ENCODE measurements at places on chromosomes 5 and 9.

DNA sequence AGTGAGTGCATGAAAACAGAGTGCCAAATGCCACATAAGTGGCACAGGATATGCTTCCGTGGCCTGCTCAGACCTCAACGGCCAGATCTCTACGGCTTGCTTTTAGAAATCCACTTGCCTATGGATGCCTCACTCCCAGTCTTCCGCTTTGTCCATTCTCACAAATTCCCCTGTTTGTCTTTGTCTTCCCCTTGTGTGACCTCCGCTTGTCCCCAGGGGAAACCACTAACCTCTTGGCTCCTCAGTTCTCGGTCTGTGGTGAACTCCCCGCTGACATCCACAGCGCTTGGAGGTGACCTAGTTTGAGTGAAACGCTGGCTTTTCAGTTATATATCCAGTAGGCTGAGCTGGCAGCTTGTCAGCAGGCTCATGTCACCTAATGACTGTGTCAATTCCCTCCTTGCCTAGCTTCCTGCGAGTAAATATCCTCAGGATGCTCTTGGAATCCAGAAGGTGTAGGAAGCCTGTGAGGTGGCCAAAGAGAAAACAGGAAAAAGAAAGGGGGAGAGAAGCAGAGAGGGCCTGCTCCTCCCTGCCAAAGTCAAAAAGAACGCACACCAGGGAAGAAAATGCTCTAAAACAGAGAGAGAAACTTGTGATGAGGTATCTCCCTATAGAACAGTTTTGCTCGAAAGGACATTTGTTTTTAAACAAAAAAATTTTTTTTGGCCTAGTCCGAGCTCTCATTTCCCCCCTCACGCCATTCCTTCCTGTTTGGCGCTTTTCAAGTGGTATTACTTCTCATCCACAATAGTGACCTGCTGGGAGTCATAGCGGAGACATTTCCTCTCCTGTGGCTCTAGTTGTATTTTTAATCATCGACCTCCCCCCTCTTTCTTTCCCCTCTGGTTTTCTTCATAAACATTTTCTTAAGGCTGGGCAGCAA lies 101.6 kb upstream of the SPRY4 start:
- peaks cover 5% of the 10 kb centered on the region for H3K4me1 ChIP-seq
- H3K27me3 ChIP-seq = no peaks in the 10 kb centered on the region
- no peak for DNase-seq
- no peaks in the 10 kb centered on the region for H3K36me3 ChIP-seq
- no peak overlapping the region for H3K4me3 ChIP-seq

- no peaks in the 10 kb centered on the region for H3K36me3 ChIP-seq
- DNase-seq = no peak
- H3K27ac ChIP-seq = no peak overlapping the region
Measured at GRCh38 chr9:120894321-120895148, 17.5 kb upstream of the PHF19 start.

- peaks cover 8% of the 10 kb centered on the region for H3K27me3 ChIP-seq
- H3K4me1 ChIP-seq = peaks cover 8% of the 10 kb centered on the region
- H3K4me3 ChIP-seq = no peak overlapping the region
- DNase-seq = no peak
- H3K36me3 ChIP-seq = no peaks in the 10 kb centered on the region
- no peak overlapping the region for H3K27ac ChIP-seq
Measured at GRCh38 chr9:114824110-114824509, 18.3 kb upstream of the TNFSF15 start.

DNA sequence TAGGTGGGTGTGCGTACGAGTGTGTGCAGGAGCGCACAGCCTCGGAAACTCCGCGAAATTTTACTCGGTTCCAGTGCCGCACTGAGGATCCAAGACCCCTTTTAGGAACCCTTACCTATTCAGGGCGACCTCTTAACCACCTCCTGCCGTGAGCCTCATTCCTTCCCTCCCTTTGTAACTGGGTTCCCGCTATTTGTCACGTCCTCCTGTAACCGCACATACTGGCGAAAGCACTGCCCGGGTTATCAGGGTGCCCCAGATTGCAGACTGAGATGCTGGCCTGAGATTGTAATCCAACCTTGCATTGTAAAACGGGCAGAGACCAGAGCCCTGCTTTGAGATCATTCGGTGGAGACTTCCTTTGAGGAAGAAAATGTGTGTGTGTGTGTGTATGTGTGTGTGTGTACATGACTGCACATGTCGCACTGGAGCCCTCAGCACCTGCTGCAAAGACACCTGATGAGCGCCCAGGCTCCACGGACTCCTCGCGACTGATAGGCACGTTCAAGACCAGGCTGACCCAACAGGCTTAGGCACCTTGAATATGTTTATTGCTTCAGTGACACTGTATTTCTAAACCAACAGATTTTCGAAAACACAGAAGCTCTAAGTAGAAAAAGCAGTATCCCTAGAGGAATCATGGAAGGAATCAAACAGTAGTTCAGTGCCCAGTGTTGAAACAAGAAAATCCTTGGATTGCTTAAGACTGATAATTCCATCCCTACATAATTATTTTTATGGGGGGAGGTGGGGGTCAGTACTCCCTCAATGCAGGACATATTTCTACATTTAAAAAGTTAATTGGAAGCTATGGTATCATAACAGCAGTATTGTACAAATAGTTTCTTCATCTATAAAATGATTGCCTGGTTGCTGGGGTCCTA lies 86.5 kb upstream of the TNFAIP8 start:
- H3K27me3 ChIP-seq = no peaks in the 10 kb centered on the region
- peak; percentile 51 for DNase-seq
- H3K27ac ChIP-seq = peak overlapping the region; percentile 65
- peaks cover 53% of the 10 kb centered on the region for H3K4me1 ChIP-seq
- peak overlapping the region; percentile 83 for H3K4me3 ChIP-seq
- peaks cover 22% of the 10 kb centered on the region for H3K36me3 ChIP-seq

GRCh38 chr5:136062366-136063274 lies 33.8 kb downstream of the TGFBI start:
- peak; percentile 55 for DNase-seq
- H3K27me3 ChIP-seq = no peaks in the 10 kb centered on the region
- H3K4me1 ChIP-seq = peaks cover 28% of the 10 kb centered on the region
- H3K27ac ChIP-seq = no peak overlapping the region

GRCh38 chr9:122444041-122444733 lies 33.5 kb downstream of the OR1J1 start:
- peaks cover 74% of the 10 kb centered on the region for H3K27me3 ChIP-seq
- H3K4me1 ChIP-seq = no peaks in the 10 kb centered on the region
- no peak for DNase-seq
- no peaks in the 10 kb centered on the region for H3K36me3 ChIP-seq

DNA sequence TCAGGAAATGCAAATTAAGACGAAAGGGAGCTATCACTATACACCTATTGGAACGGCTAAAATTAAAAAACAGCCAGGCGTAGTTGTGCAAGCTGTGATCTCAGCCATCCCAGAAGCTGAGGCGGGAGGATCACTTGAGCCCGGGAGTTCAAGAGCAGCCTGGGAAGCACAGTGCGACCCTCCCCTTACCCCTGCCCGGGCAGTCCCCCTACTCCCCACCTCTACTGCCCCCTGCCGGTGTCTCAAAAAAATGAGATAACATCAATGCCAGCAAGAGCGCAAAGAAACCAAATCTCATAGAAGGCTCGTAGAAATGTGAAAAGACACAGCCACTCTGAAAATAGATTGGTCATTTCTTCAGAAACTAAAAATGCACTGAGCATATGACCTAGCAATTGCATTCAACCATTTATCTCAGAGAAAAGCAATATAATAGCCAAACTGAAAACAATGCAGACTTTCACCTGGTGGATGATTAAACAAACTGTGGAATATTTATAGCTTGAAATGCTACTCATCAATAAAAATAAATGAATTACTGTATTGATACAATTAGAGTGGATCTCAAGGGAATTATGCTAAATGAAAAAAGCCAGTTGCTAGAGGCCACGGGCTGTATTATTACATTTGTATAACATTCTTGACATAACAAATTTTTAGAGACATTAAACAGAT lies 20.6 kb downstream of the OR2V2 start:
- H3K27ac ChIP-seq = no peak overlapping the region
- peaks cover 44% of the 10 kb centered on the region for H3K4me1 ChIP-seq
- H3K4me3 ChIP-seq = no peak overlapping the region
- peaks cover 50% of the 10 kb centered on the region for H3K27me3 ChIP-seq

- DNase-seq = no peak
- H3K27me3 ChIP-seq = no peaks in the 10 kb centered on the region
- H3K4me3 ChIP-seq = no peak overlapping the region
- H3K4me1 ChIP-seq = no peaks in the 10 kb centered on the region
- H3K27ac ChIP-seq = no peak overlapping the region
- H3K36me3 ChIP-seq = peaks cover 20% of the 10 kb centered on the region
Measured at GRCh38 chr9:21906881-21907280, 87.3 kb downstream of the CDKN2A start.

GRCh38 chr5:1011226-1011631 lies 2.6 kb downstream of the NKD2 start:
- H3K4me3 ChIP-seq = no peak overlapping the region
- H3K4me1 ChIP-seq = peaks cover 17% of the 10 kb centered on the region
- no peak overlapping the region for H3K27ac ChIP-seq
- peaks cover 5% of the 10 kb centered on the region for H3K36me3 ChIP-seq
- peaks cover 72% of the 10 kb centered on the region for H3K27me3 ChIP-seq

DNA sequence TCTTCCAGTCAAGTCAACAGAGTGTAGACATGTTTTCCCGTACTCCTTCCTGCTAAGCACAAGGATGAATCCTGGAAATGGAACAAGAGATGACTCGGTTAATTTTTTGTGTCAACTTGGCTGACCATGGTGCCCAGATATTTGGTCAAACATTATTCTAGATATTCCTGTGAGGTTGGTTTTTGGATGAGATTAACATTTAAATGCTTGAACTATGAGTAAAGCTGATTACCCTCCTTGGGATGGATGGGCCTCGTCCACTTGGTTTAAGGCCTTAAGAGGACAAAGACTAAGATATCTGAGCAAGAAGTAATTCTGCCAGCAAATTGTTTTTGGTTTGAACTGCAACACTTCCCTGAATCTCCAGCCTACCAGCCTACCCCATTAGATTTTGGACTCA lies 338.1 kb upstream of the MSX2 start:
- DNase-seq = no peak
- H3K4me1 ChIP-seq = peaks cover 33% of the 10 kb centered on the region
- H3K27me3 ChIP-seq = no peaks in the 10 kb centered on the region
- no peak overlapping the region for H3K27ac ChIP-seq

DNA sequence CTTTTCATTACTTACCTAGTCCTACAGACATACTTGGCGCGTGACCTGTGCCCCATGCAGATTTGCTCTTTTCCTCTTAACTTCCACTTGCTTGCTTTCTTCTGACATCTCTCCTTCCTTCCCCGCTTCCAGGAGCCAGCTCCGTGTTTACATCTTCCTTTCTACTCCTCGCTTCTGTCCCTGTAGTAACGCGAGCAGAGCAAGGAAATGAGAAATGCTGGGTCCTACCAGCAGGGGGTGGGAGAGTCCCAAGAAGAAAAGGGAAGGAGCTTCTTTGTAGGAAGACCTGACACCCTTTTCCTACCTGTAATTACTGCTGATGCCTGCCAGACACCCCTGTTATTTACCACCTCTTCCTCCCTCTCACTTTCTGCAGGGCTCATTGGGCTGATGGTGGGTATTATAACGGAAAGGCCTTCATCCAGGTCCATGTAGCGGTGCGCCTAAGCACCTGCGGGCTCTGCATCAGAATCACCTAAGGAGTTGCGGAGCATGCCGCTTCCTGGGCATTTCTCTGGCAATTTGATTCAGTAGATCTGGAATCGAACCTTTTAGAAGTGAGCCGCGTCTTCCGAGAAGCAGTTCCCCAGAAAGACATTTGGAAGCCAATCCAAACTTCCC lies 1260.8 kb upstream of the WWC1 start:
- no peak overlapping the region for H3K27ac ChIP-seq
- H3K4me1 ChIP-seq = no peaks in the 10 kb centered on the region
- DNase-seq = peak; percentile 33
- no peaks in the 10 kb centered on the region for H3K27me3 ChIP-seq

DNA sequence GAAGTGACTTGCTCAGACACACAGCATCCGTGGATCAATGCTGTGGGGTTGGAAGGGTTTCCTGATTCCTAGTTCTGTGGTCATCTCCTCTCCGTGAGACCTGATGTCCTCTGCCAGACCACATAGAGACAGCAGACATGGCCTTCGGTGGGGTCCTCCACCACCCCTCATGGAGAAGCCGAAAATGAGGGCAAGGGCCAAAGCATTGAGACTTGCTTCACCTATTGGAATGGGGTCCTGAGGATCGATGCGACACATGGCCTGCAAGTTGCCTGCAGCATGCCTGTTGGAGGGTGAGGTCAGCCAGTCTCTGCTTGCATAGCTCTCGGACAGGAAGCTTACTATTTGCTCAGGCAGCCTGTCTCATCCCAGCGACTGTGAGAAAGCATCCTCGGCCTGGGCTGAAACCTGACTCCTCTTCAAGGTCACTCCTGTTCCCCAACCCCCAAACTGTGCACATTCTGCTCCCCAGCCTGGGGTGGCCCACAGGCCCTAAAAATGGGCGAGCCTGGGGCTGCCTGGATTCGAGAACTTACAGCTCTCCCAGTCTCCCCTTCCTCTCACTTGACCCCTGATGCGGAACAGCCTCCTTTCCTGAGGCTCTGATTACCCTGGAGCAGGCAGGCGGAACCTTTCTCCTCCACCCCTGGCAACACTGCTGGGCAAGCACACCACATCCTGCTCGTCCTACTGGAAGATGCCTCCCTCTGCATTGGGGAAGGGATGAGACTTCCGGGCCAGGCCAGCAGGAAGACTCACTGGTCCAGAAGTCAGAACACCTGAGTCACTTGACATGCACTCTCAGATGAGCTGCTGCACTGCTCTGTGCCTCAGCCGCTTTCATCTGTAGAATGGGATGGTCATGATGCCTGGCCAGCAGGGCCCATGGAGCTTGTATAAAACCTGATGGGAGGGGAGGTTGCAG lies 186.9 kb downstream of the RGS3 start:
- DNase-seq = no peak
- H3K27ac ChIP-seq = no peak overlapping the region
- H3K27me3 ChIP-seq = no peaks in the 10 kb centered on the region

- H3K36me3 ChIP-seq = no peaks in the 10 kb centered on the region
- peaks cover 9% of the 10 kb centered on the region for H3K4me1 ChIP-seq
- no peak for DNase-seq
- no peaks in the 10 kb centered on the region for H3K27me3 ChIP-seq
- H3K27ac ChIP-seq = no peak overlapping the region
Measured at GRCh38 chr5:52840277-52841050, 52.7 kb downstream of the ITGA1 start.

DNA sequence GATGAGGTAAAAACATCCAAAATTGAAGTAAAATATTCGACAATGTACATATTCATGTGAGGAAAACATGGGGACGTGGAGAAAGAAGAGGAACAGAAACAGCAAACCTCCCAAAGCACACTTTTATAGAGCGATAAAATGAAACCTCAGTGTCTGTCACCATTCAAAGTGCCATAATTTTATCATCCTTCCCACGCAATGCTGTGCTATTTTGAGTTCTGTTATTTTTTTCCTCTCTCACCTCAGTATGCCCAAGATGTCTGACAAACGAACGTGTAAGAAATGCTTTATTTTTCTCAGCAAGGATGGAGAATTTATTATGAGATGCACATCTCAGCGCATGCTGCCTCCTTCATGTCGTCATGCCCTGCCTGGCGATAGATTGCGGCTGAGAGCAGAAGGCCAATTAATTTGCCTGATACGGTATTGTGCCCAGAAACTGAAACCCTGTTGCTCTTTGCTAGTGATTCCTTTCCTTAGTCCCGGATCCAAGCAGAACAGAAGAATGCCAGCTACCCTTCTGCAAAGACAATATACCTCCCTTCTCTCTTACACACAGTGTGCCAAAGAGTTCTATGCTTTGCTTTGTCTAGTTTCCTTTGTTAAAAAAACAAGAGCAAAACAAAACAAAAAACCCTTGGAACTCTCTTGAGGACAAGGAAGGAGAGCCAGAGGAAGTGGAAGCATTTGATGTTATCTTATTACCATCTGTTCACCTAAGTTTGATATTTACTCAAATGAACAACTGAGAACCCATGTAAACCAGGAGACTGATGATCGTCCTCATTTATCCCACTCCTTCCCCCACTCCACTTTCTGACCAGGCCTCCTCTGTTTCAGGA lies 192.4 kb downstream of the SEMA6A start:
- no peak overlapping the region for H3K4me3 ChIP-seq
- H3K27me3 ChIP-seq = no peaks in the 10 kb centered on the region
- H3K4me1 ChIP-seq = no peaks in the 10 kb centered on the region
- no peaks in the 10 kb centered on the region for H3K36me3 ChIP-seq
- no peak overlapping the region for H3K27ac ChIP-seq

Data from Calu3 (cell line).